Islet precursor cell (in vitro differentiated cells): ENCODE measurements at places on chromosomes 1 and 21.

DNA sequence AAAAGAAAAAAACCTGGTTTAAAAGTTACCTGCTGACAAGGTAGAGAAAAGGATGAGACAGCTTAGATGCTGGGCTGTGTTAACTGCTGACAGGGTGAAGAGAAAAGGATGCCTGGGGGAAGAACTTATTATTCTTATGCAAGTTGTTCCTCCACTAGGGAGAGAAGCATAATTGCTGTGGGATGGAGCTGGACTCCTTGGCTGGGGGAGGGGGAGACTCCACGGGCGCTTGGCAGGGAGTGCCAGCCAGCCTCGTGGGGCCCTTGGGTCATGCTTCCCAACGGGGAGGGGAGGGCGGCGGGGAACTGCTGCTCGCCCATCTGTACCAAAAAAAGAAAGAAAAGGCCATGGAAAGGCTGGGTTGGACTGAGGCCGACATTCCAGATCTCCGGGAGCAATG is 47.2 kb downstream of the SYCP1 start:
- no peak for DNase-seq

- DNase-seq: no peak
Observed at GRCh38 chr1:186483561-186483960, 22.6 kb upstream of the PDC start.

- no peak for DNase-seq
Observed at GRCh38 chr1:246417813-246418564, 89.1 kb downstream of the SMYD3 start.

GRCh38 chr21:17003763-17004373 is 509.0 kb upstream of the CXADR start:
- no peak for DNase-seq

DNA sequence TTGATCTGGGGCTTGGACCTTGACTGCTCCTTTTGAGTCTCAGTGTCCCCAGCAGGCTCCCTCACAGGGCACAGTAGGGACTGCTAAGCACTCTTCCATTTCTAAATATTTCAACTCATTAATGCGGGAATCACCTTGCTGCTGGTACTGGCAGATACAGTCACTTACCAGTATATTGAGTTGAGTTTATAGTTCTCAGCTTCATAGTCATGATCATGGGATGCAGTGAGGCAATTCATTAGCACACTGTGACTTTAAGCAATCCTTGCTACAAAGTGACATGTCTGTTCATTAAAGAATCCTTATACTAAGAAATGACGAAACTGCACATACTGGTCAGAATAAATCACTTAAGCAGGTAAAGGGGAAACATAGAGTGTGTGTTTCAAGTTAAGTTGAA is 240.8 kb downstream of the SPATA17 start:
- no peak for DNase-seq

GRCh38 chr1:155044812-155045657 is 6.1 kb upstream of the ADAM15 start:
- DNase-seq: peak; percentile 94

DNA sequence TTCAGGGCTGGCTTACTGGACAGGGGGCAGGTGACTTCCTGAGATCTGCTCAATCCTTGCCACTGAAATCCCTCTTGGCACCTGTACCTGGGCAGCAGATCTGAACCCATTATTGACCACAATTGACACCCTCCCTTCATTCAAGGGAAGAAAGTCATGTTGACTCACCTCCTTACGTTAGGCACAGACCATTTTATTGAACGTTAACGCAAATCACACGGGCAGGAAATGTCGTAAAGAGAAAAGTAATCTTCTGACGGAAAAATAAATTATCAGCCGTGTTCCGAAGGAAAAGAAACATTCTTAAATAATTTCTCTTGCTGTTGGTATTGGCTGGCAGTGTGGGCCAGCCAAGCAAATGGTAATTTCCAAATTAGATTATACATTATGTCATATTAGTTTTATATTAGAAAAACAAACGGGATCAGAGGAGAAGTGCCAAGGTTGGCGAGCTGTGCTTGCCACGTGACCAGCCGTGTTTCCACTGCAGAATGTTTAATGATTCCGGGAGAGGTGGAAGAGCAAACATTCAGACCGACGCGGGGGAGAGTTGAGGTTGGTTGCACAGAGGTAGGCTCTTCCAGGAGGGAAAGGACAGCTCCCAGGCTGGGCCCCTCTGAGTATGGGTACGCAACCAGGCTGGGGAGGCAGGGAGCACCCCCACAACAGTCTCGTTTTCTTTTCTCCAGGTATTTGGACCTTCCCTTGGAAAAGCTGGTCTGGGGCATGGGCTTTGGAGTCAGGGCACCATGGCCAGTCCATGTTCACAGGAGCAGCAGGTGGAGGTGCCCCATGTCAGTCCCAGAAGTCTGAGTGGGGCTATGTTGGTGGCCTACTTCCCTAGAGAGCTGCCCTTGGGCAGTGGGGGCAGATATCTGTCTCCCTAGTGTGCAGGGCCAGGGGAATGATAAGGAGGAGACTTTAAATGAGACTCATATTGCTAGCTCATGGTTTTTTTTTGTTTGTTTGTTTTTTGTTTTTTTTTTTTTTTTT is 121.1 kb downstream of the FOXD2 start:
- no peak for DNase-seq

DNA sequence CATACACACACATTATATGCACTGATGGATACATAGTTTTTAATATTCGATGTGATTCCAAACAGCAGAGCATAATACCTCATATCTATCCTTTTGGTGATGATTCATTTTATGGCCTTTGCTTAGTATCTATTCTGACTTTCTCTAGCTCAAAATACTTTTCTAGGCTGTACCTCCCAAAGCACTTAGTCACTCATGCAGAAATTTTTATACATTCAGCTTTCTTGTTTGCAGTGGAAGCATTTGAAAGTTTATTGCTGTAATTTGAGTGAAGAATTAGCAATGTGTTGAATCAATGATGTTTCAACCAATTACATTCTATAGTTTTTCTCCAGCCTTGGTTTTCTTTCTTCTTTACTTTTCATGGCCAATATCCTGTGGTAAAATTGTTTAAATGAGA is 66.7 kb downstream of the LBR start:
- no peak for DNase-seq

GRCh38 chr1:41275831-41276230 is 33.7 kb upstream of the SCMH1 start:
- DNase-seq: no peak

DNA sequence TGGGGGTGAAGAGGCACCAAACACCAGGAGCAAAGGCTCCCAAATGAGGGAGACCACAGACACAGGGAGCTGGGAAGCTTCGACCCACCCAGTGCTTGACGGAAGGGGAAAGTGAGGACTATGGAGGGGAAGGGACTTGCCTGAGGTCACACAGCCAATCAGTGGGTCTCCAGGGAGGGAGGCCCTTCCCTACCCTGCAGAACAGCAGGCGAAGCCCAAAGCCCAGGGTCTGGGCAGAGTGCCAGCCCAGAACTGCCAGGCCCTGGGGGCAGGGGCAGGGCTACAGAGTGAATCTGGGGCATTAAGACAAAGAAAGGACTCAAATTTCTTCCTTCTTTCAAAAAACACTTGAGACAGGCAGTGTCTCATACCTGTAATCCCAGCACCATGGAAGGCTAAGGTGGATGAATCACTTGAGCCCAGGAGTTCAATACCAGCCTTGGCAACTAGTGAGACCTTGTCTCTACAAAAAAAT is 45.5 kb upstream of the ECE1 start:
- DNase-seq: no peak

DNA sequence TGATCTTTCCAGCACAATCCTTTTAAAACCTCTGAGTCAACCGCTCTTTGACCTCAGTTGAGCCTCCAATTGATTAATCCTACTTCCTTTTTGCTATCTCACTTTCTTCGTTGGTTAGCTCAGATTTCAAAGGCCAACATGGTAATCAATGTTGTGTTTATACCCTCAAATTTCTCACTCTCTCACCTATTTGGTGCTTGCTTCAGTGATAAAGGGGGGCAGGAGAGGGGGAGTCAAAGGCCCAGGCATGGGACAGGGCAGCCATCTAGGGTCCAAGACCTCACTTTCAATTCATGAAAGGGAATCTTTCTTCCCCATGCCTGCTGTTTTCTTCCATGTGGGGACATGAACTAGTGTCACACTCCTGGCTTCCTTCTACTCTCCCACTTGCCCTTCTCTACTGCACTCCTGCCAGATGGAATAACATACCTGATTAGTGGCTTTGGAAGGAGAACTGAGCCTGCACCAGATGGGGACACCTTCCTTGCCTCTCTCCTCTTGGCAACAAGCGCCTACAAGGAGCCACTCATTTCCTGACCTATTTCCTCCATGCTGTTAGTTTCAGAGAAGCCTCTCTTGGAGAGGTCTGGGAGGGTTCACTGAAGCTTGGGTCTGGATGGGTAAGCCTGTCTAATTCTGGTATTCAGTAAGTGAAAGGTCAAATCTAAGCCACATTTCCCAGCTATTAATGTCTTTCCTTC is 73.3 kb upstream of the ARHGAP29 start:
- DNase-seq: no peak

GRCh38 chr1:100340494-100340893 is 11.8 kb upstream of the CDC14A start:
- no peak for DNase-seq

GRCh38 chr1:179923029-179923428 is 31.6 kb upstream of the CEP350 start:
- DNase-seq: no peak

DNA sequence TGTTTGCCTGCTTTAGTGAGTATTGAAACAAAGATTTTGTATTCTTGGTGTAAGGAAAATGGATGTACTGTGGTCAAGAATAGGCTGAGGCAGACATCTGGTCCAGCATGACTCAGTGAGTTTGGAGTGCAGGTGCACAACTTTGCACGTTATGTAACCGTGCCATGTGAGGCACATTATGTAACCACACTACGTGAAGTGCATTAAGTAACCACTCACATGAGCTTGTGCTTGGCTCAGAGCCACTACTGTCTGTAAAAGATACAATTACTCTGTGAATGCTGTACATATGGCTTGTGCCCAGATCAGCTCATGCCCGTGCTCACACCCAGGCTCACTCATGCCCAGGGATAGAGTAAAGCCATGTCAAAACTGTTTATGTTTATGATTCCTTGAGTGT is 216.8 kb downstream of the CTH start:
- DNase-seq: no peak

GRCh38 chr21:46295177-46295770 is 9.1 kb downstream of the YBEY start:
- DNase-seq: no peak

- DNase-seq: no peak
Observed at GRCh38 chr1:89622895-89623294, 10.0 kb upstream of the LRRC8C start.

GRCh38 chr21:16243396-16243795 is 513.6 kb downstream of the USP25 start:
- no peak for DNase-seq

DNA sequence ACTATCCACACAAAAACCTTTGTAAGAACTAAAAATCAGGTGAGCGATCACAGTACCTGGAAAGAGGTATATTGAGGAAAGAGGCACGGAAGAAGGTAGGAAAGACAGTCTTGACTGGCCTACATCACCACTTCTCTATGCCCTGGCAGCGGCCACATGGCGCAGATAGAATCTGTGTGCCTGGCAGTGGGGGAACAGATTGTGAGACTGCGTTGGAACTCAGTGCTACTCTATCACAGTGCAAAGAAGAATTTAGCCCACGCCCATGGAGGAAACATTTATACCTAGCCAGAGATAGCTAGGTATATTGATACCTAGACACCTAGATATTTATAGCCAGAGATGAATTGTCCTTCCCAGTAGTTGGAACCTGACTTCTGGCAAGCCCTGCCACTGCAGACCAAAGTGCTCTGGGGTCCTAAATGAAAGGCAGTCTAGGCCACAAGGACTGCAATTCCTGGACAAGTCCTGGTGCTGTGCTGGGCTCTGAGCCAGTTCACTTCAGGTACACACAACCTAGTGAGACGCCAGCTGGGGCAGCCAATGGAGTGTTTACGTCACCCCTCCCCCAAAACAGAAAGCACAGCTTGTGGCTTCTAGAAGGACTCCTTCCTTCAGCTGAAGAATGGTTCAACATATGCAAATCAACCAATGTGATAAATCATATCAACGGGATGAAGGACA is 51.9 kb downstream of the DHX9 start:
- peak; percentile 57 for DNase-seq

- no peak for DNase-seq
Observed at GRCh38 chr1:171142416-171143385, 42.4 kb upstream of the FMO2 start.

GRCh38 chr1:226453015-226453704 is 45.3 kb upstream of the PARP1 start:
- no peak for DNase-seq

DNA sequence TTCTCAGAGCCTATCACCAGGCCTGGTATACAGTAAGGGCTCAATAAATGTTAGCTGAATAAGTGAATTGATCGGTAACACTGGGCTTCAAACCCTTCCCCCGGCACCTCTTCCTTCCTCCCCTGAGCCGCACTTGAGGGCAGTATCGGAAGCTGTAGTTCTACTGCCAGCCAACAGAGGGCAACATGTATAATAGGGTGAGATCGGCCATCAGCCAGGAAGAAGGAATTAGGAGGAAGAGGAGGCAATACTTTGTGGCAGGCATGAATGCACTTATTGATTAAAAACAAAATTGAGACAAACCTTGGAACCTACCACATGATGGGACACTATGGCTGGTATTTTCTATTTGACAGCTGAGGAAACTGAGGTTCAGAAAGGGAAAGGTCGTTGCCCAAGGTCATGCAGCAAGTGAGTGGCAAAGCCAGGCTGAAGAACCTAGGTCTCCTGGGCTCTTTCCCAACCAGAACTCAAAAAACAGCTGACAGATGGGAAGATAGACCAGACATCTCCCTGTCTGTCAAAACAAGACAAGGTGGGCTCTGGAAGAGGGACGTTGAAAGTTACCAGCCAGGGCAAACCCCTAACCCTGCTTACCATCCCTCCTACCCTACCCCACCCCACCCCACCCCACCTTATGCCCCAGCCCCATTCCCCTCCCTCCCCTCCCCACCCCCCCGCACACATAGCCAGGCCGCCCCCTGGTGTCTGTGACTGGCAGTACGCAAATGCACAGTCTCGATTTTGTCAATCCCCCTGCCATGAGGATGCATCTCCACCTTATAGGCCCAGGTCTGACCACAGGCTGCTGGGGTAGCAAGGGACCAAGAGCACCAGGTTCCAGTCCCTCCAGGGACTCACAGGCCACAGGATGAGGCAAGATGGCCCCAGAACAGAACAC is 107.3 kb upstream of the RUNX3 start:
- peak; percentile 74 for DNase-seq

DNA sequence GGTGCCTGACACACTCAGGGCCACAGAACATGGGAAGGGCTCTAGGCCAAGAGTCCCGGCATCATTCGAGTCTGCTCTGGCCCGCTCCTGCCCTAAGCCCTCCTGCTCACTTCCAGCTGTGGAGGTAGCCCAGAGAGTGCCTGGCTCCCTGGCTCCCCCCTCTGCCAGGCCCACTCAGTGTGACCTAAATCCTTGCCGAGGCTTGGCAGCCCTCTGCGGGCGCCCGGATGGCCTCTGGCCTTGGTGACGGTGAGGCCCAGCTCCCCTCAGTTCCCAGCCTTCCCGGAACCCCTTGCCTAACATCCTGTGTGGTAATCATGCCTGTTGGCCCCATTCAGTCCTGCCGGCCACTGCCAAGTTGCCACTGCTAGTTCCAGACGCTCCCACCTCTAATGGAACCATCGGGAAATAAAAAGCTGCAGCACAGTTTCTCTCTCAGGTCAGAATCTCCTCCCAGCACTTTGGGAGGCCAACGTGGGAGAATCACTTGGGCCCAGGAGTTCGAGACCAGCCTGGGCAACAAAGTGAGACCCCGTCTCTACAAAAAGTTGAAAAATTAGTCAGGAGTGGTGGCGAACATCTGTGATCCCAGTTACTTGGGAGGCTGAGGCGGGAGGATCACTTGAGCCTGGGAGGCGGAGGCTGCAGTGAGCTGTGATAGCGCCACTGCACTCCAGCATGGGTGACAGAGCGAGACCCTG is 1.2 kb upstream of the H6PD start:
- DNase-seq: no peak

GRCh38 chr1:226428791-226429461 is 21.0 kb upstream of the PARP1 start:
- DNase-seq: peak; percentile 84
